ENCODE measurements at places on chromosomes 5 and 9.

DNA sequence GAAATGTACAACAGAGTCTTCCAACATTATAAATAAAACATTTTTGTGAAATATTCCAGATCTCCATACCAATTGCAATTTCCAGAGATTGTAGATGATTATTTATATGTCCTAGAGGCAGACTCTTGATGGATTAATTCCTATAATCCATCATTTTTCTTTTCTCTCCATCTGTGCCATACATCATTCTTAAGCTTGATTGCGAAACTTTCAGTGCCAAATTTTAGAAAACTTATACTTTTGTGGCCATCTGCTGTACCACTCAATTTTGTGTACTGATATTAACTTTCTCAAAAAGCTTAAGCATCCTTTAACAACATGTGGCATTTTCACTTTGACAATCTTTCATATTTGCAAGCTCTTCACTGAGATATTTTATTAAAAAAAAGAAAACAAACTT, 446.9 kb downstream of the SEMA5A start:
- DNase-seq: no peak

DNA sequence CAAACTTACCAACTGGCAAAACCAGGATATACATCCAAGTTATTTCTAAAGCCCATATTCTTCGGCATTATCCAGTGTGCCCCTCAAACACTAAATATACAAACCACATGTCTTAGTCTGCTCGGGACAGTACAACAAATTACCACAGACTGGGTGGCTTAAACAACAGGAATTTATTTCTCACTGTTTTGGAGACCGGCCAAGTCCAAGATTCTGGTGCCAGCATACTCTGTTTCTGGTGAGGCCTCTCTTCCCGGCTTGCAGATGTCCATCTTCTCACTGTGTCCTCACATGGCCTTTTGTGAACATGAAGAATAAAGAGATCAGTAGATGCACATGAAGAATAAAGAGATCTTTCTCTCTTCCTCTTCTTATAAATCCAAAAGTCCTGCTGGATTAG, 12.9 kb upstream of the SLCO6A1 start:
- peak; percentile 33 for DNase-seq

DNA sequence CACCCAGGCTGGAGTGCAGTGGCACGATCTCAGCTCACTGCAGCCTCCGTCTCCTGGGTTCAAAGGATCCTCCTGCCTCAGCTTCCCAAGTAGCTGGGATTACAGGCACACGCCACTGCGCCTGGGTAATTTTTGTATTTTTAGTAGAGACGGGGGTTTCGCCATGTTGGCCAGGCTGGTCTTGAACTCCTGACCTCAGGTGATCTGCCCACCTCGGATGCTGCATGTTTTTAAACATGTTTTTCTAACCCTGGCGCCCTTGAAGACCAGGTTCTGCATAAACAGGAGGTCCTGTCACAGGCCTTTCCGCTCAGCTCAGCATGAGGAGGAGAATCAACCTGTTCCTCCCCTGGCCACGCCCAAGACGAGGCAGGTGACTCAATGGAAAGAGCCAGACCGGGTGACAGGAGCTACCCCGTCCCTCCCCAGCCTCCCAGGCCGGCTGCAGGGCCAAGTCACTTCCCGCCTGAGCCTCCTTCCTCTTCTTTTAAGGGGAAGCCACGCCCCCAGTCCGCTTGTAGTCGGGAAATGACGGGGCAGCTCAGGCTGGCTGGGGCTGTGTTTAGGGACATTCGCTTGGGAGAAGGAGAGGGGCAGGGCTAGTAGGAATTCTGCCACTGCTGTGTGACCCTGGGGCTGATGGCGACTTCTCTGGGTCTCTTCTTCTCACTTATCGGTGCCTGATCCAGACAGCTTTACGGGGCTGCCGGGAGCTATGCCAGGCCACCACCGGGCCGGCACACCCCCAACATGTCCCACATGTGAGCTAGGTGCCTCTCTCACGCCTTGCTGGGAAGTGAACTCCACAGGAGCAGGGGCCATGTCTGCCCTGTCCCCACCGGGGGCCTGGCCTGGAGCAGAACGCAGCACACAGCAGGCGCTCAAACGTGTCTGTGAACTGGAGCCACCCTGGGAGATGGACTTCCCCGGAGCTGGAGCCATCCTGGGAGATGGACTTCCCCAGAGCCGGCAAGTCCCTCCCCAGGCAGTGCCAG, 6.1 kb downstream of the NOTCH1 start:
- peak; percentile 30 for DNase-seq

DNA sequence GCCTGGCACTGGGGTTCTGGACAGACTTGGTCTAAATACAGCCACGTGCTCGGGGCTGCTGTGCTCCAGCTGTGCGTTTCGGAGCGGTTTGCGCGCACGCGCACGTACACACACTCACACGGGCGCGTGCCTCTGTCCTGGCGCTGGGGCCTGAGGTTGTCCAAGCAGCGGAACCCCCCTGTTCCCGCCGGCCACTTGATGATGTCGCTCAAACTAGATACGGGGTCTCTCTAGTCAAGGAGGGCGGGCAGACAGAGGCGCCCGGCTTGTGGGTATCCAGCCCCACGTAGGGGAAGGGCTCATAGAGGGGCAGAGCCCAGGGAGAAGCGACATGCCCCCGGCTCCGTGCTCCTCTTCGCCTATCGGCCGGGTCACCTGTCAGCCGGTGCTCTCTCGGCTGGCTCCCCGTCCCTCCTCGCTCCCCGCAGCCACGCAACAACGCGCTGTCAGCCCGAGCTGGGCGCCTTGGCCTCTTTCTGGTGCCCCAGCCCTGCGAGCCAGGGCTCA, 8.9 kb downstream of the NR2F1-AS1 start:
- no peak for DNase-seq

- DNase-seq: no peak
Observed at GRCh38 chr9:105658351-105658750, 3.9 kb upstream of the TAL2 start.

DNA sequence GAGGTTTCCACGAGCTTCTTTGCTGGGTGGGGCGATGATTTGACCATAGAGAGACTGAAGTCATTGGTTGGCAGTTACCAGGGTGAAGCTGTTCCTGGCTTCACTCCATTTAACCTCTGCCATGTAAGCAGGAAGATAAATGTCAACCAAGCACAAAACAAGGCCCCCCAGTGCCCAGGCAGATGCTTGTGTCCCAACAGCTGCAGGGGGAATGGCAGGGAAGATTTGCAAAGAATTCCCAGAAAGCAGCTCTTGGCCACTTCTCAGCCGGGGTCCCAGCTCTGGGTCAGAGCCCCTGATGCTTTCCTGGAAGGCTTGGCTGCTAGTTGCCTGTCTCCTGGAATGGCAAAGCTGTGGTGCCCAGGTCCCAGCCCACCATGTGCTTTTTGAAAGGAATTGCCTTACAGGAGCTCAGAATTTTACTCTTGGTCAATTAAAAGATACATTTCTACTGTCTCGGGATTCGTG, 383.4 kb downstream of the ENC1 start:
- no peak for DNase-seq

DNA sequence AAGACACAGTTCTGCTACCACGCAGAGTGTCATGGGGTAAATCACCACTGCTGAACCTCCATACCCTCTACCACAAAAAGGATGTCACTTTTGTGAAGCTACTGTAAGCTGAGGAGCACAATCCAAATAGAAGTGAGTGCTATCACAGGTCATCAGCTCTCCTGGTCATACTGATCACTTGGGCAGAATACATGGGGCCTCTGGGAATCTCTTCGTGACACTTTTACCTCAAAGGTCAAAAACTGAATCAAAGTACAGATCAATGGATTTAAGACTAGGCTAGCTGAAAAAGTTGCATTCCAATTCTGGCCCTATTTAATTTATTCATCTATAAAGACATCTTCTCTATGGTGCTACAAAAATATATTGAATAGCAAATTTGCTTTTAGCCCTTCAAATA, 115.5 kb downstream of the MPDZ start:
- no peak for DNase-seq

- no peak for DNase-seq
Observed at GRCh38 chr5:67014957-67015400, 181.6 kb downstream of the CD180 start.

GRCh38 chr9:134820901-134821300, 59.7 kb upstream of the FCN2 start:
- no peak for DNase-seq

- no peak for DNase-seq
Observed at GRCh38 chr5:175895686-175896102, 24.3 kb downstream of the CPLX2 start.

DNA sequence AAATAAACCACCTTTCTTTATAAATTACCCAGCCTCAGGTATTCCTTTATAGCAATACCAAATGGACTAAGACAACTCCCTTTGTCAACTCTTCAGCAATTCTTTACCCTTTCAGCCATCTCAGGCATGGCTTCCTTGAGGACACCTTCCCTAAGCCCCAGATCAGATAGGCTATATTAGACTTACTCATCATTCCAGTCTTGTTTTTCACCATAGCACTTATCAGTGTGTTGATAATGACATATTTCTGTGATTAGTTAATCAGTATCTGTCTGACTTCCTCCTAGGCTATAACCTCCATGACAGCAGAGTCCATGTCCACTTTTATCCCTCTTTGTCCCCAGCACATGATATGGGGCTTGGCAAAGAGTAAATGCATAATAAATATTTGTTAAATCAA, 238.1 kb downstream of the ACTL7B start:
- no peak for DNase-seq

DNA sequence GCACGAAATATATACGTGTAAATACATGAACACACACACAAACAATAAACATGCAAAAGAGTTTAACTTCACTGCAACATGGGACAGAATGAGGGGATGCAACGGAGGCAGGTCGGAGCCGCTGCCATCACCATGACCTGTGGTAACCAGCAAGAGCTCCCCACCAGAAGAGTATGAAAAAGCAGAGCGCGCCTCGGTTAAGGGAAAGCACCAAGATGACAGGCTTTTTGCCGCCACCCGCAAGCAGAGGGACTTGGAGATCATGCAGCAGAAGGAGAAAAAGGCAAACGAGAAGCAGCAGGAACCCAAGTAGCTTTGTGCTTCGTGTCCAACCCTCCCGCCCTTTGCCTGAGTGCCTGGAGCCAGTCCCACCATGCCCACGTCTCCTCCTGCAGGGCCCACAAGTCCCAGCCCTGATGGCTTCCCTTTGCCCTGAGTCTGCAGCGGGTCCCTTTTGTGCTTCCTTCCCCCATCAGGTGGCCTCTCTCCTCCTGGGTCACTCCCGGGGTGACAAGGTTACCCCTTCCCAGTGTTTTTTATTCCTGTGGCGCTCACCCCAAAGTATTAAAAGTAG, 13.8 kb downstream of the WHRN start:
- DNase-seq: no peak

DNA sequence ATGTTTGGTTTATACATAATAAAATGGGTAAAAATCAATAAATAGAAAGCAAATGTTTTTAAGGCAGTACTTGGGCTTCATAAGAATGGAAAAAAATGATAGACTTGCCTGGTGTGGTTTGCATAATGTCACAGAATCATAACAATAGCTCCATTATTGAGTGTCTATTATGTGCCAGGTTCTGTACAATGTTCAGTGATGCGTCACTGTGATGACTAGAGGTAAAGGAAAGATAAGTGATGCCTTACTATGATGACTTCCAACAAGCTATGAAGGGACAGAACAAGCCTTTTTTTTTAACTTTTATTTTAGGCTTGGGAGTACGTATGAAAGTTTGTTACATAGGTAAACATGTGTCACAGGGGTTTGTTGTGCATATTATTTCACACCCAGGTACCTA, 128.8 kb downstream of the TMC1 start:
- no peak for DNase-seq

- no peak for DNase-seq
Observed at GRCh38 chr9:120161776-120162175, 418.2 kb downstream of the CDK5RAP2 start.

GRCh38 chr5:132815454-132815853, 2.4 kb downstream of the SOWAHA start:
- peak; percentile 25 for DNase-seq

- DNase-seq: no peak
Observed at GRCh38 chr9:119240546-119240945, 128.7 kb downstream of the BRINP1 start.

DNA sequence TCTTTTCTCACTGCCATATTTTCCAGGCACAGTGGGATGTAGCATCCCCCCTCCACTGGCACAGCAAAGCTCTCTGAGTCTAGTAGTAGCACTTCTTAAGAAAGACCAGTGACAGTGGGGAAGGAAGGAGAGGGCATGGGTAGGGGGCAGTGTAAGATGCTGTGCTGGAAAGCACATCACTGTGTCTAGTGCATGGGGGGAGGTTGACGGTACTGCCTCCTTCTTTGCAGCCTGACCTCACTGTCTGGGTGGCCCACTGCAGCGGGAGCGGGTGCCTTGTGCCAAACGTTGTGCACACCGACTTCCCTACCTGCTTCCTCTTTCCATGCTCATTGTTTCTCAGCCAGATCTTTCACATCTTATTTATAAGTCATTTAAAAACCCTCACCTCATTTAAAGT, 91.8 kb downstream of the PDE8B start:
- no peak for DNase-seq

DNA sequence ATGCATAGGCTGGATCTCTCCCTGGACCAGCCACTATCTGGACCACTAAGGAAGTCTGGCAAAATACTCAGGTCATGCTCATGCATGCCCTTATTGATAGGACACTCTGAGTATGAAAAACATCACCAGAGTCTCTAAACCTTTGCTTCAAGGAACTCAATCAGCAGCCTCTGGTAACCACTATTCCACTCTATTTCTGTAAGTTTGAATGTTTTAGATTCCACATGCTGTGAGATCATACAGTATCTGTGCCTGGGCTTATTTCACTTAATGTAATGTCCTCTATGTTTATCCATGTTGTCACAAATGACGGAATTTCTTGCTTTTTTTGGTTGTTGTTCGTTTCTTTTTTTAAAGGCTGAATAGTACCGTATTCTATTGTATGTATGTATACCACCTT, 68.3 kb downstream of the TARS1 start:
- peak; percentile 32 for DNase-seq

GRCh38 chr9:123952641-123953495, 22.9 kb upstream of the DENND1A start:
- no peak for DNase-seq

DNA sequence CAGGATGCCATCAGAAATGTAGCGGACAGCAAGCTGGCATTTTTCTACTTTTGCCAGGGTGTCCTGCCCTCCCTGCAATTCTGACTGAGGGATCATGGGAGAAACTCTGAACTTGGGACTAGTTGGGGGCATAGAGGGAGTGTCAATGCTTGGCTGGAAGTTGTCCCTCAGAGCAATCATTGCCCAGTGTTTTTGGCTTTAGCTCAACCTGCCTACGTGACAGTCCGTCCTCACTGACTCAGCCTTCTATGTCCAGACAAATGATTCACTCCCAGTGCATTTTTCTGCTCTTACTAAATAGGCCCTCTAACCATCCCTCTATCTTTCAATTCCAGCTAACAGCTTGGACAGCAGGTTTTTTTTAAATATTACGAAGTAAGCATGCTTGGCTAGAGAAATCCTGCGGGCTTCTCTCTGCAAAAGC, 627.4 kb downstream of the TLR4 start:
- peak; percentile 58 for DNase-seq

DNA sequence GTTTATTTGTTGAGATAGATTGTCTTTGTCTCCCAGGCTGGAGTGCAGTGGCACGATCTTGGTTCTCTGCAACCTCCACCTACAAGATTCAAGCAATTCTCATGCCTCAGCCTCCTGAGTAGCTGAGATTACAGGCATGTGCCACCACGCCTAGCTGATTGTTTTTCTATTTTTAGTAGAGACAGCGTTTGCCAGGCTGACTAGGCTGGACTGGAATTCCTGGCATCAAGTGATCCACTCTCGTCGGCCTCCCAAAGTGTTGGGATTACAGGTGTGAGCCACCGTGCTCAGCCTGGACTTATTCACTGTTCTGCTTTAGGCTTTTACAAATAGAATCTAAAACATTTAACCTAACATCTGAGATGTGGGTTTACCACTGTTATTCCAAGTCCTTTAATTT, 91.3 kb downstream of the COMMD10 start:
- DNase-seq: no peak

- no peak for DNase-seq
Observed at GRCh38 chr5:169343766-169344165, 42.8 kb upstream of the SLIT3 start.

Data from fibroblast of skin of abdomen (primary cell).